ENCODE measurements at places on chromosomes 2 and 18.

GRCh38 chr2:190023860-190024259 is 38.7 kb downstream of the MSTN start:
- DNase-seq, result peak; percentile 50

GRCh38 chr2:437756-438393 is 150.0 kb upstream of the ALKAL2 start:
- peak; percentile 16 for DNase-seq

- no peak for DNase-seq
These were observed 3.0 kb upstream of the OSR1 start for GRCh38 chr2:19361325-19361990.

GRCh38 chr2:83079007-83079406 is 1380.1 kb downstream of the SUCLG1 start:
- DNase-seq, result no peak

- DNase-seq, result no peak
These were observed 1548.8 kb upstream of the LRRTM1 start for GRCh38 chr2:81853341-81853740.

GRCh38 chr2:24247164-24247563 is 72.3 kb downstream of the FAM228A start:
- no peak for DNase-seq

DNA sequence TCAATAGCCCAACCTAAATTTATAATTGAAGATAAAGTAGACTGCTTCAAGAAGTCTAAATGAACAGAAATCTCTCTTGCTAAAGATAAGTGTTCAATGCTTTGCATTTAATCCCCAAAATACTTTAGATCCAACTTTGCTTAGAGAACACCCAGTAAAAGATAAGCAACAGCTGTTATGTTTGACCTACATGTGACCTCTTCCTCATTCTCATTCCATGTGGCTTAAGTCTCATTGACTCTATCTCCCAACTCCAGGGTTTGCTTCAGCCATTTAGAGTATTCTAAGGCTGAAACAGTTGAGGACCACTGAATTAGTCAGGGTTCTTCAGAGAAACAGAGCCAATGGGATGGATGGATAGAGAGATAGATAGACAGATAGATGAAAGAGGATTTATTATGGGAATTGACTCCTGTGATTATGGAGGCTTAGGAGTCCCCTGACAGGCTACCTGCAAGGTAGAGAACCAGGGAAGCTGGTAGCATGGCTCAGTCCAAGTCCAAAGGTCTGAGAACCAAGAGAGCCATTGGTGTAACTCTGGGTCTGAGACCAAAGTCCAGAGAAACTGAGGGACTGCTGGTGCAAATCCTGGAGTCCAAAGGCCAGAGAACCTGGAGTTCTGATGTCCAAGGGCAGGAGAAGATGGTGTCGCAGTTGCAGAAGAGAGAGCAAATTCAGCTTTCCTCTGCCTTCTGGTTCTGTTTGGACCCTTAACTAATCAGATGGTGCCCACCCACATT is 32.1 kb downstream of the CRYGD start:
- no peak for DNase-seq

GRCh38 chr2:54456362-54456611 is 160 bp downstream of the SPTBN1 start:
- no peak for DNase-seq

GRCh38 chr2:232382331-232383225 is 4.0 kb downstream of the ALPP start:
- no peak for DNase-seq

- DNase-seq, result no peak
These were observed 140.4 kb upstream of the CAPN13 start for GRCh38 chr2:30947686-30948085.

DNA sequence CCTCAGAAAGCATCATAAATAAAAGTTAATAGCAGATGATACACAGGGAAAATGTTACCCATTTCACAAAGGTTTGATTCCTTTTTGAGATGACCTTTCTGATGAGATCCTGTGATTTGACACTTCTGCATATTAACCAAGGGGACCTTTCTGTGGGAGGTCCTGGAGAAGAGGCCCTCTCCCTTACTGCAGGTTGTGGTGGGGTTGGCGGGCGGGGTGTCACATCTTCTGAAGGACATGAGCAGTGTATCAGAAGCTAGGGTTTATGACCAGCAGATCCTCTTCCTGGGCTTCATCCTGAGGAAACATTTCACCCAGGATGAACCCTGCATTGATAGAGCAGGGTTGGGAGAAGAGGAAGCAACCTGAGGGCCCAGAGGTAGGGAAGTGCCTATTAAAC is 37.2 kb upstream of the SCLY start:
- DNase-seq, result no peak

- DNase-seq, result no peak
These were observed 182.7 kb downstream of the PRPF40A start for GRCh38 chr2:152534460-152535135.

DNA sequence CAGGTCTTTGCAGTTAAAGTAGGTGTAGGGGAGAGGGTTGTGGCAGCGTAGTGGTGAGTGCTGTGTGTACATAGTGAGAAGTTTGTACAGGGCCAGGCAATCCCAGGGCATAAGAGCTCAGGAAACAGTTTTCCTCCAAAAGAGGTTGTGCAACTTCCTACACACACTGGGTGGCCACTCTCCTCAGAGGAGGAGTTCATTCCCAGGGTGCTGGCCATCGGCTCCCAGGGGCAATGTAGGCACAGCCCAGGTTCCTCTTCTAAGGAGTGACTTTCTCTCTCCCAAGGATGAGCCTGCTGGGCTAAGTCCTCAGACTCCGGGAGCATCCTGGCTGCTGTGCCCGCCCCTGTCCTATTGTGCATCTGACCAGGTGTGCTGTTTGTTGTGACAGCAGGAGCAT is 3.0 kb downstream of the ACOXL start:
- no peak for DNase-seq

GRCh38 chr2:234135750-234136221 is 85.3 kb downstream of the SPP2 start:
- DNase-seq, result peak; percentile 83

GRCh38 chr18:71431171-71431570 is 1113.0 kb downstream of the CBLN2 start:
- no peak for DNase-seq

GRCh38 chr2:159898441-159898840 is 100.4 kb upstream of the CD302 start:
- no peak for DNase-seq

DNA sequence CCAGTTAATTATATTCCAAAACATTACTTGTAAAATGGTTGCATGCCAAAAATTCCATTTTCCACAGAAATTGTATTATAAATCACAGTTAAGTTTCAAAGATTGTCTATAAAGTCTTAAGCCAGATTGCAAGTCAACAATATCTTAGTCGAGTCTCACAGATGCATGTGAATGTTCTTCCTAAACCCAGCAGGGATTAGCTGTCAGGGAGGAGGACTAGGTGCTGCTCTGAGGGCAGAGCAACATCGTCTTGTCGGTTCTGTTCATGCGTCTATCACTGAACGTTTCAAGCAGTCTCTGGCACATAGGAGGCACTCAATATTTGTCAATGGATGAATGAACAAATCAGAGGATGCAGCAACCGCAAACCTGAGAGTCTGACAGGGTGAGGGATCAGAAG is 27.0 kb downstream of the EPB41L3 start:
- DNase-seq, result no peak

GRCh38 chr18:25123438-25124232 is 228.3 kb downstream of the ZNF521 start:
- DNase-seq, result no peak

GRCh38 chr18:75003764-75004690 is 204.9 kb downstream of the PTGR3 start:
- DNase-seq, result no peak

DNA sequence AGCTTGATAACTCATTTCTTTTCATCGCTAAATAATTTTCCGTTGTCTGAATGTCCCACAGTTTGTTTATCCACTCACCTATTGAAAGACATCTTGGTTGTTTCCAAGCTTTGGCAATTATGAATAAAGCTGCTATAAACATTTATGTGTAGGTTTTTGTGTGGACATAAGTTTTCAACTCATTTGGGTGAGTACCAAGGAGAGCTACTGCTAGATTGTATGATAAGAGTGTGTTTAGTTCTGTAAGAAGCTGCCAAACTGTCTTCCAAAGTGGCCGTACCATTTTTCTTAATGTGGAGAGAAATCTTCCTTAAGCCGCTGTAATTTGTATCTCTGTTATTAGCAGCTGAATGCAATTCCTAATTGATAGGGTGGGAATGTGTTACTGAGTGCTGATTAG is 11.4 kb upstream of the CTIF start:
- no peak for DNase-seq

- DNase-seq, result no peak
These were observed 379.9 kb downstream of the NBAS start for GRCh38 chr2:15181092-15181745.

- DNase-seq, result no peak
These were observed 8.6 kb downstream of the MREG start for GRCh38 chr2:216004697-216005283.

DNA sequence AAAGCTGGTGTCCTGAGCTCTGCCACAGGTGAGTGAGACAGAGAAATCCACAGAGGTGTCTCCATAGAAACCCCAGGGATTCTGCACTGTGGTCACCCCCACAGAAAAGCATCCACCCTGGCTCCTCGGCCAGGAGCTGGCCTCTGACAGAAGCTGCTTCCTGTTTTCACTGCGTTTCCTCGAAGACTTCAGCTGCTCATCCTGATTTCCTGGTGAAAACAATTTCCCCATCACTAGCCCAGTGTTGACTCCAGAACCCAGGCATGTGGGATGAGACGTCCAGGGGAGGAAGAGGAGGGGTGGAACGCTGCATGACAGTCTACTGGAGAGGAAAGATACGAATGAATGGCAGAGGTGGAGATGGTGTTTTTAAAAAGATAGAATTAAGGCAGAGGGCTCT is 60.3 kb upstream of the GPR45 start:
- DNase-seq, result no peak

DNA sequence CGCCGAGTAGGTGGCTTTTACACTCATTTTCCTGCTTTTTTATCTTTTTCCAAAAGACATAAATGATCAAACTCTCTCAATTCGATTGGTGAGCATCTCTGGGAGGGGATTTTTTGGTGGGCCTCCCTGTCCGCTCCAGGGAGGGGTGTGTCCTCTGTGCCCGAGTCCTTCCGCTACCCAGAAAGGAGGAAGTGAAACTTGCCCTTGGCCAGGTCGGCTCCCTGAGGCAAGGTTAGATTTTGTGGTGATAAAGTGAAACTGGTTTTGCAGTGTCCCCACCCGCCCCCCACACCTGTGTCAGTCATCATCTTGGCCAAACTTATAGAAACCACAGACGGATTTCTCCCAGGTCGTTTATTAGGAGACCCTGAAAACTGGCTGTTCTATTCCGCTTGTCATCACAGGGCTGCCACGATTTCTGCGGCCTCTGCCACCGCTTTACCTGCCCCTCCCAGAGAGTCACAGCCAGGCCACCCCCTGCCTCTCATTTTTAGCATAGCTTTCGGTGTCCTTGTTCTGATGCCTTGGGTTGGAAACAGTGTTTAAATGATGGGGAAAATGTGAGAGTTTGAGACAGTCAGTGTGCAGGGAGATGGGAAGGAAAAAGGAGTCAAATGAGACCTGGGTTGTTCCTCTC is 93.6 kb downstream of the SH3BP4 start:
- DNase-seq, result peak; percentile 10

- no peak for DNase-seq
These were observed 333.9 kb downstream of the LPIN1 start for GRCh38 chr2:12080360-12080759.

- no peak for DNase-seq
These were observed 4.7 kb downstream of the CD226 start for GRCh38 chr18:69943021-69943420.

DNA sequence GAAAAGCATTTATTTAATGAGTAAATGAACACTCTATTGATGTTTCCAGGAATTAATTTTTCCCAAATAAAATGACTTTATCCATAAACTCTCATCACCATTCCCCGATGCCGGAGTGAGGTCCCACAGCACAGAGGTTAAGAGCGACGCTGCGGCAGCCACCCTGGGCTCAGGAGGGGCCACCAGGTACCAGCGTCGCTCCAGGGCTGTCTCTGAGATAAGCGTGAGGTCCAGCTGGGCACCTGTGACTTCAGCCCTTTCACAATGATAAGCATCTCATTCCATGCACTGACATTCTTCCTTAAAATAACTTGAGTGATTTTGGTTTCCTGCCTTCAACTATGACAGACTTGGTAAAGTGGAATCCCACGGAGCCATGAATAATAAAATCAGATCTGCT is 182.1 kb downstream of the TWIST2 start:
- DNase-seq, result no peak

DNA sequence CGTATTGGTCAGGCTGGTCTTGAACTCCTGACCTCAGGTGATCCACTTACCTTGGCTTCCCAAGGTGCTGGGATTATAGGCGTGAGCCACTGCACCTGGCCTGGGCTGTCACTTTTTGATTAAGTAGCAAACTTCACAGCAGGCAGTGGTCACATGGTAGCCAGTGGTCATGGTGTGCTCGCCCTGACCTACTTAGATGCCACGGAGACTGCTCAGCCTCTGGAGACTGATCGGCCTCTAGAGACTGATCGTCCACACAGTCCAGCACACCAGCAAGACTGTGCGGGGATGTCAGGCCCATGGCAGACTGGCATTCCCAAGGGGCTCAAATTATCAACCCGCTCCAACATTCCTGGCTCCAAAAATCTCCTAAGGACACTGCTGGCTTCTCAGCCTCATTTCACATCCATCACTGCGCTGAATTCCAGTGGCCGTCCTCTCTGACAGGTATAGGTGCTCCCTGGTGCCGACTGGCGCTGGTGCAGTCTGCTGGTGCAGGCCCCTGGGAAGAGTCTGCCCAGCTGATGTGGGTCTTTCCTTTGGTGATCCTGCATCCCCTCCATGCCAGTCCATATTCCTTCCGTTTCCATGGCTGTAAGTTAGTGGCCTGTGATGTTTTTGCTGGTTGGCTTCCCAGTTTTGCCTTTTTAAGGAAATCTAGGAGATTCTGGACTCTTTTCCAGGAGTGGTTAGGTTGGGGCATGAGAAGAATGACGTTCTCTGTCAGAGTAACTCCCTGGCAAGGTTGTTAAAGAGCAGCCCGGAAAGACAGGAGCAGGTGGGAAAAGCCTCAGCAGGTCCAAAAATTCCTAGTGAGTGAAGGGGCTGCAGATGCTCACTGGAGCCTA is 374.5 kb upstream of the HS6ST1 start:
- DNase-seq, result no peak

GRCh38 chr2:19078709-19079108 is 279.7 kb downstream of the OSR1 start:
- DNase-seq, result no peak

GRCh38 chr2:206665251-206665650 is 23.0 kb downstream of the FAM237A start:
- no peak for DNase-seq

DNA sequence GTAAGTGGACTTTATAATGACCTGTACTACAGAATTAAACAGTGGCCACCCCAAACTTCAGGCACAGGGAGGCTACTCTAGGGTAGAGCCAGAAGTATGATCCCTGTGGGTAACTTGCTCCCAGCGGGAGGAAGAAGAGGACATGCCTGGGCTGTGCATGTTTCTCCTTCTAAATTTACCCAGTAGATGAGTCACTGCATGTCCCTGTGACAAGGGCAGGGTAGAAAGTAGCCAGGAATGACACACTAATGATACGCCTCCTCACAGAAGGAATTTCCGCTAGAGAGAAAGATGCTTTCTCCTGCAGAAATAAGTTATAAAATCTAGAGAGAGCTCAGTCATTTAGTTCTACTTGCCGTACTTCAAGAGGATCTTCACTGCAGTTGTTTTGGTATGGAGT is 7.5 kb downstream of the ACYP2 start:
- no peak for DNase-seq

GRCh38 chr18:30852980-30853379 is 189.6 kb downstream of the DSC3 start:
- no peak for DNase-seq

GRCh38 chr2:153543635-153544071 is 65.1 kb upstream of the RPRM start:
- DNase-seq, result no peak

GRCh38 chr2:151287513-151288250 is 1.8 kb downstream of the NMI start:
- DNase-seq, result no peak

Data from T-helper 2 cell (primary cell).